ENCODE measurements at places on chromosomes 3 and 15.

DNA sequence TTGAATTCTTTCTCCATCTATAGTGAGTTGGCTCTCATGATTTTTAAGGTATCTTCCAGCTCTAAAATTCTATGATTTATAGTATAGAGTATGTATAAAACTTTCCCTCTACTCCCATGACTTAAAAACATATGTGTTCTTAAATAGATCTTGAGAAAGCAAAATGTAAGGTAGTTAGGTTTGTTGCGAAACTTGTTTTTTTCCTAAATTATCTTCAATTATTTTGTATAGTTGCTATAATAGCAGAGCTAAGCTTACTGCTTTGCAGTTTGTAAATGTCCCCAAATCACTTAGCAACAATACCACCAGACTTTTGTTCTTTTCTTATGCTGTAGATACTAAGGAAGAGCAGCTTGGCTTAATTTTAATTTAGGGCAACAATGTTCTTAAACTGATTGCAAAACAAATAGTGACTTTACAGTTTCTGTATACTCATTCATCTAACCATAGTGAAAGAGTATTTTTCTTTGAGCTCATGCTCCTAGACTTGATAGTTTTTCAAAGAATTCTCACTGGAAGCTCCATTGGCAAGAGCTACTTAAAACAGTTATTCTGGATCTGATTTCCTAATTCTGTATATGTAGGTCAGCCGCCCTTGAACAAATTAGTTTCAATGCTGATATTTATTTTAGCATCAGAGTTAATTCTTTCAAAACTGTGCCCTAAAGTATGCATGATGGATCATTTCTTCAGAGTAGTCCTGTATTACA, 61.2 kb downstream of the LYSMD4 start:
- DNase-seq = no peak

DNA sequence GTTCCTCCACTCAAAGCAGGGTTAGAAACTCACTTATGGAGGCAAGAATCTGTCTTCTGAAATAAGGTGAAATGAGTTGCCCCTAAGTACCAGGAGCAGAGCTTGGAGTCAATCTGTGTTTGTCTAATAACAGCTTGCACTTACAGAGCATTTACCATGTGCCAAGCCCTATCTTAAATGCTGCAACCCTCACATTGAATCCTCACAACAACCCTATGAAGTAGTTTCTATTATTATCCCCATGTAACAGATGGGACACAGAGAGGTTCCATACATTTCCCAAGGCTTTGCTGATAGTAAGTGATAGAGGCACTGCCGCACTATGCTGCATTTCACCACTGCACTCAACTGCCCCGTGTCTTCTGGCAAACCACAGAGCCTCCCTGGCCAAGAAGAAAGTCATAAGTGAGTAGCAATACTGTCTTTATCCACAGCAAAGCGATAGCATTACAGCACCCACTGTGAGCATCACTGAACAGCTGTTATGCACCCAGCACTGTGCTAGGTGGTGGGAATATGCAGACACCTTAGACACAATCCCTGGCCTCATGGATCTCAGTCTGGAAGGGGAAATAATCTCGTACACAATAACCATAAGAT, 141.5 kb downstream of the SSR3 start:
- no peak for DNase-seq

DNA sequence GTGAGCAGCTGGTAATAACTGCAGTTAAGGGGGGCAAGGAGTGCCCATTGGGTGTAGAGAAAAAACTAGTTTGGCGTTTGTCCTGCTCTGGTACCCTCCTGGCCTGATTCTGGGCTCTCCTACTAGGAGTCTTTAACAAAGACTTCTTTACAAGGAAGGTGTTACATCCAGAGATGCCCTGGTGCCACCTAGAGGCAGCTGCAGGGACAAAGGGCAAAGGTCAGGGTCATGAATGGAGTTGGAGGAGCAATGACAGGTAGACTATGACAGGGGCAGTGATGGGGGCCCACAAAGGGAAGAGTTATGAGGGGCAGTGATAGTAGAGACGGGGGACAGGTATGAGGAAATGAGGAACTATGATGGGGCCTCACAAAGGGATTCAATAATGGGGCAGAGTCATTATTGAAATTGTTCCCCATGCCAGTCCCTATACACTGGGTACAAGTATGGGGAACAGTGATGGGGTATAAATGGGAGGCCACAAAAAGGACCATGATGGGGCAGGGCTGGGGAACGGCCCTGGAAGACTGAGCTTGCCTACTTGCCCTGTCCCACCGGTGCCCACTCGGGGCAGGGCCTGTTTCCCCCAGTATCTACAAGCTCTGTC, 7.9 kb downstream of the CCDC71 start:
- DNase-seq = peak; percentile 67

DNA sequence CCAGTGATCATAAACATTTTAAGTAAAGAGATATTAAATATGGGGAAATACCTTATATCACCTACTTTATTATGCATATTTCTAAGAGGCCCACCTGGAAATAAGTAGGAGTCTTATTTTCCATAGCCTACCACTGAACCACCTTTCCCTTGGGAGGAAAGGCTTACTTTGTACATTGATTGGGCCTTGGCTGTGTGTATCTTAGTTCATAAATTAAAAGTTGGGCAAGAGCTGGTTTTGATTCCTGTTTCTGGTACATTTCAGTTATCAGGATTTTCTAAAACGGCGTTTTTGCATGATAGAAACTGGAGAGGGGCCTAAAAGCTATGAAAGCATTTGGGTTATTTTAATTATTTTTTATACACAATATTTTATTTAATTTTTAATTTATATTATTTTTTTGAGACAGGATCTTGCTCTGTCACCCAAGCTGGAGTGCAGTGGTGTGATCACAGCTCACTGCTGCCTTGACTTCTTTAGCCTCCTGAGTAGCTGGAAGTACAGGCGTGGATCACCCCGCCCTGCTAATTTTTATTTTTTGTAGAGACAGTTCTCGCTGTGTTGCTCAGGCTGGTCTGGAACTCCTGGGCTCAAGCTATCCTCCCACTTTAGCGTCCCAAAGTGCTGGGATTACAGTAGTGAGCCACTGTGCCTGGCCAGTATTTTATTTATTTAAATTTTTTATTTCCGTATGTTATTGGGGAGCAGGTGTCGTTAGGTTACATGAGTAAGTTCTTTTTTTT, 2.6 kb downstream of the GMPS start:
- DNase-seq = no peak

DNA sequence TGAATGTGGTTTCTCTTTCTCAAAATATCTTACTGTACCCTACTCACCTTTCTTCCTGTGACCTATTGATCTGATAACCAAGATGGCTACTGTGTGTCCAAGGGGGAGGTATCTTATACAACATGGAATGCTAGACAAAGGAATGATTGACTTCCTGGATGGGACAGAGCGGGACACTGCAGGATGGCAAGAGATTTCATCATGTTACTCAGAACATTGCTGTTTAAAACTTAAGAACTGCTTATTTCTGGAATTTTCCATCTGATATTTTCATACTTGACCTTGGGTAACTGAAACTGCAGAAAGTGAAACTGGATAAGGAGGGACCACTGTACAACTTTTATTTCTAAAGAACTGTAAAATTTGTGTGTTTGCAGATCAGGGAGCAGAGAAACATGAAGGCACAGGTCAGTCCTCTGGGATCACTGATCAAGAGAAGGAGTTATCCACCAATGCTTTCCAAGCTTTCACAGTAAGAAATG, 18.5 kb downstream of the CNOT10 start:
- no peak for DNase-seq

- DNase-seq = no peak
Observed at GRCh38 chr3:114669614-114670013, 375.8 kb downstream of the TIGIT start.

GRCh38 chr3:183725387-183725786, 27.8 kb downstream of the YEATS2 start:
- no peak for DNase-seq

- DNase-seq = no peak
Observed at GRCh38 chr3:143855183-143855582, 6.9 kb upstream of the SLC9A9 start.

- no peak for DNase-seq
Observed at GRCh38 chr15:29822100-29822683, at the start of gene TJP1. TJP1 (minus strand) TSS chr15:29822468; CDS start chr15:29822028, 440 bp downstream.

- no peak for DNase-seq
Observed at GRCh38 chr3:32157600-32158264, 51.3 kb downstream of the GPD1L start.

- no peak for DNase-seq
Observed at GRCh38 chr3:69695933-69696332, 43.3 kb upstream of the MITF start.

DNA sequence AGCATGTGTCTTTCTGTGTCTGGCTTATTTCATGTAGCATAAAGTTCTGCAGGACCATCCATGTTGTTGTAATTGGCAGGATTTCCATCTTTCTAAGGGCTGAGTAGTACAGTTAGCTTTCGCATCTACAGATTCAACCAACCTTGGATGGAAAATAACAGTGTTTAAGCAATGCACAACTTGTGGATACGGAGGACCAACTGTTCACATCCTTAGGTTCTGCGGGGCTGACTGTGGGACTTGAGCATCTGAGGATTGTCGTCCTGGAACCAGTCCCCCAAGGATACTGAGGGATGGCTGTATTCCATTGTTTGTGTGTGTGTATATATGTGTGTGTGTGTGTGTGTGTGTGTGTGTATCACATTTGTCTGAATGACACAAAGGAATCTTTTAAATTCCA, 27.7 kb downstream of the ABHD17C start:
- DNase-seq = no peak

- DNase-seq = no peak
Observed at GRCh38 chr15:63072023-63072650, 29.6 kb downstream of the TPM1 start.

- DNase-seq = no peak
Observed at GRCh38 chr3:78848392-78849288, 919.2 kb downstream of the ROBO1 start.

GRCh38 chr3:177144922-177145321, 52.4 kb downstream of the TBL1XR1 start:
- DNase-seq = no peak

DNA sequence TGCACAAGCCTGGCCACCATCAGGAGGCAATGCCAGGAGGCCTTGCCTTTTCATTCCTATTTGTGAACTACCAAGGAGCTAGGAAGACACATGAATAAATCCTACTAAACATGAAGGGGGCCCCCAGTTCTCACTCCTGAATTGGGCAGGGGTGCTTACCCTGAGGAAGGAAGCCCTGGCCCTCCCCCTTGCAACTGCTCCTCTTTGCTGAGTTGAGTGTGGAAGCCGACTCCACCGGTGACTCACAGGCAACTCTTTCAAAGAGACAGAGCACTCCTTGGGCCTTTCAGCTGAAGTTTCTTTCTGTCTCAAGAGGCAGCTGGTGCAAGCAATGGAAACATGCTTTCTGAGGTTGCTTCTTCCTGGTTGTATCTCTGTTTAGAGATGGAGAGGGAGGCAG, 1.7 kb downstream of the GABRG3 start:
- no peak for DNase-seq

- no peak for DNase-seq
Observed at GRCh38 chr3:195401943-195402342, 40.9 kb downstream of the ACAP2 start.

DNA sequence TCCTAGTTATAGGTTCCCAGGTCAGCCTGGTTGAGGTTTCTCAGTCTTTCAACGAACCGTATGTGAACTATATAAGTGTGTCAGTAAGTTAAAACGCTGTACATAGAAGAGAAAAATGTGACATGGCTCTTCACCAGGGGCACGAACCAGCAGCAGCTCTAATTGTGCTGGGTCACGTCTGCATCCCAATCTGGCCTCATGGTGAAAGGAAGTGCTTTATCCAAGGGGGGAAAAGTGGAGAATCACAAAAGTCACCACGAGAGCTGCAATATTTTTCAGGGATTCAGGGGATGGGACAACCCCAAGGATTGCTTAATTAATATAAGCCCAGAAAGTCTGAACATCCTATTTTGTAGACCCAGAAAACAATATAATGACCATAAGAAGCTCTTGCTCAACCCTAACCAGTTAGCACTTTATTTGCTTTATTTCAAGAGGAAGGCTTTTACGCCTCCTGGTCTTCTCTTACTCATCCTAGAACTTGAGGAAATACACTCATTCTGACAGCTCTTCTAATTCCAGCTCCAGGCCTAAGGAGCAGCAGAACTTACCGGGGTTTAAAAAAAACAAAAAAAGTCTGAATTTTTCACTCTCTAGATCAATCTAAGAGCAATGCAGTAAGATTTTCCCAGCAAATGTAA, 16.5 kb downstream of the ANXA2 start:
- no peak for DNase-seq

GRCh38 chr3:14242490-14243311, 64.1 kb downstream of the LSM3 start:
- no peak for DNase-seq

DNA sequence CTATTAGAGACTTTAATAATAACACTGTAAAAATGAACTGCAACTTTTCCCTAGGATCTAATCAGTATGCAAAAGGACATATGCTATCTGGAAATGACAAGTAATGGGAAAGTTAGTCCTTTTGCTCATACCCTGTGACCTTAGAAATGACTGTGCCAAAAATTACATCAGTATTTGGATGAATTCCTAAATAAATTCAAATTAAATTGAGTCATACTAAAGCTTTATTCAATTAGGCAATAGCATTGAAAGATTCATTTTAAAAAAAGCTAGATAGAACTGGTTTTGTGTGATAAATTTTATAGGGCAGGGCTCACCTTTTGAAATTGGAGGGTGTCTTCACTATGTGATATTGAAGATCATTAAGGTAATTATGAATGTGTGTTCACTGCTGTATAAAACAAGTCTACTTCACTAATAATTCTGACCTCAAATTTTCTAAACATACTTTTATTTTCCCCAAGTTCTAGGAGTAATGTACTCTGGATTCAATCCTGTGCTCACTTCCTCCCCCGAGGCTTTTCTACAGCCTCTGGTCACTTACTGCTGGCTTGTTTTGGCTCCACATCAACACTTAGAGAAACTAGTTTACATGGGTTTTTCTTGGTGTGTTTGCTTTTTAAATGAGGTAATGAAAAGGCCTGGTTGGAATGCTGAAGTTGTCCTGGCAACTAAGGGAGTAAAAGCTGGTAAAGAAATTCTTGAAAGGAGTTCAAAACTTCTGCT, 44.4 kb upstream of the SPTSSB start:
- no peak for DNase-seq

- no peak for DNase-seq
Observed at GRCh38 chr3:143668924-143669790, 179.1 kb downstream of the SLC9A9 start.

GRCh38 chr3:197306374-197307086, 8.1 kb upstream of the DLG1 start:
- DNase-seq = no peak

Data from stimulated activated CD4-positive, alpha-beta T cell treated with anti-CD3 and anti-CD28 coated beads, Interleukin-1b, Interleukin-23, amount 100 ng/mL, for 48 hours (primary cell).